HFF-Myc (cell line): ENCODE measurements at places on chromosomes 3 and 15.

DNA sequence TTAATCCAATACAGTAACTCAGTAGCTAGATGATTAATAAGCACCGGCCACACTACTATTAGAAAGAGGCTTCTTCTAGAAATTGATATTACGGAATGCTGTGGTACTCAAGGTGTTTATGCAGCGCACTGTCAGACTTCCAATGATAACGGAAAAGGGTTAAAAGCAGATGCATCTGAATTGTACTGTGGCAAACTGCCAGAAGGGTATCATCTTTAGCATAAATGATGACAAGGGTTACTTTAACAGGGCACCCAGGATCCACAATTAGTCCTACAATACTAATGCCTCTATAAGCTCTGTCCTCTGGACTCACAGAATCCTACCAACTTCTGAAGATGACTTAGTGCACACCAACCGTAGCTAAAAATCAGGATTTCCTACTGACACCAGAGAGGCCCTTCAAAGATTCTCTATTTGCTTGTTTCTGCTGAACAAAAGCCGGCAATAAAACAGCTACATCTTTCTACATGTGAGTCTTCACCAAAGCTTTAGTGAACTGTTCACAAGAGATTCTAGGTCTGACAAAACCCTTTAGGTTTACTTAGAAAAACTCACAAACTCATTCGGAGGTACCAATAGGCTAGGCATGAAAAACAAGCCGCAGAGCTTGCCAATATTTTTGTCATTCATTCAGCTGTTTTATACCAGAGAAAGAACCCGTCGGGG is 7.1 kb downstream of the SATB1 start:
- DNase-seq = no peak

GRCh38 chr3:170572665-170573253 is 13.1 kb downstream of the SLC7A14 start:
- peak; percentile 65 for DNase-seq

DNA sequence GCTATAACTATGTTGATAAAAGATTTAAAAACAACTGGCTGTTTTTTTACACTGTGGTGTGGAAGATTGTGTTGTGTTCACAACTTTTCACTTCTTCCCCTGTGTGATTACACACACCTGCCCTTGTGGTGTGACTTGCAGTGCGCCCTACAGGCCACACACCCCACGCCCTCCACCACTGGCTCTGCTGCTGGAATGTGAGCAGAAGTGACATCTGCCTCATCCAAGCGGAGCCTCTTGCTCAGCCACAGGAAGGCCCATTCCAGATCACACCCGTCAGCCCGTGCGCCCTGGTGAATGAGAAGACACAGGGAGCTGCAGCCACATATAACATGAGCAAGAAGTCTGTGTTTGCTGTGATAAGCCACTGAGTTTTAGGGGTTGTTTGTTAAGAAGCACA is 7.0 kb downstream of the CCR2 start:
- no peak for DNase-seq

DNA sequence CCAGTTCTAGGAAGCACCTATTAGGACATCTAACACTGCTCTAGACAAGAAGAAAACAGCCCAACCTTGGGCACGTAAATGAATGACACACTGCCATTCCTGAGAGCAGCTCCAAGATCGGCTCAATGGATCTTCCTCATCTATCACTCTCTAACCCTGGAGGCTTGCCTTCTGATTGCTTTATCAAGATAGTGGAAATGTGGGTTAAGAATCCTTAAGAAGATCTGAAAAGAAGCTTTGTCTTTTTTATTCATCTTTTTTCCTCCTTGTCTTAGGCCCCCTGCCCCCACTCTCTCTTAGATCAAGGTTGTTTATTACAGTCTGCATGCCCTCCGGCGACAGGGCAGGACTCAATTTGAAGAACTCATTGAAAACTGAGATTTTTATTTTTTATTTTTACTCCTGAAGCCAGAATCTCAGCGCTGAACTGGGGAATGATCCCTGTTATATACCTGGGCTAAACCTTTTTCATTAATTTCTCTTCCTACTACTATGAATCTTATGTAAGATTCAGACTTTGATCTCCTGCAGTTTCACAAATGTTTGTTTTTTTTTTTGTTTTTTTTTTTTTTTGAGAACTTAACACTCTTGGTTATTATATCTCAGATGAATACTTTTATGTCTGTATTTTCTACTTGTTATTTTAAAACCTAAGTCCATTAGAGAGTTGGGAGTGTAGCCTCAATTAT is 219.5 kb downstream of the SV2B start:
- DNase-seq = no peak

GRCh38 chr3:189573004-189573403 is 58.2 kb upstream of the TP63 start:
- DNase-seq = no peak

- no peak for DNase-seq
Measured at GRCh38 chr3:138862924-138863775, 28.4 kb upstream of the PIK3CB start.

DNA sequence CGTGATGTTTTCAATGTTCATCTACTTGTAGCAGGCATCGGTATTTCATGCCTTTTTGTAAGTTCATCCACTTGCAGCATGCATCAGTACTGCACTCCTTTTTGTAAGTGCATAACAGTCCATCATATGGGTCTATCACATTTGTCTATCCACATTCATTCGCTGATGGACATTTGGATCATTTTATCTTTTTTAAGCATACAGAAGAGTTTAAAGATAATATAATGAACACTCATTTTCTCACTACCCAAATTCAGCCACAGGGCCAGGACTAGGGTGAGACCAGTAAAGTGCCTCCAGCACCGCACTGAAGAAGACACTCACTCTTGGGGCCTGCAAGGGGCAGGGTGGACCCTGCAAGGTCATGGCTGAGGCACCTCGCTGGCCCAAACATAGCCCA is 309.6 kb downstream of the UACA start:
- no peak for DNase-seq

GRCh38 chr15:25930931-25931330 is 67.8 kb upstream of the ATP10A start:
- DNase-seq = no peak

DNA sequence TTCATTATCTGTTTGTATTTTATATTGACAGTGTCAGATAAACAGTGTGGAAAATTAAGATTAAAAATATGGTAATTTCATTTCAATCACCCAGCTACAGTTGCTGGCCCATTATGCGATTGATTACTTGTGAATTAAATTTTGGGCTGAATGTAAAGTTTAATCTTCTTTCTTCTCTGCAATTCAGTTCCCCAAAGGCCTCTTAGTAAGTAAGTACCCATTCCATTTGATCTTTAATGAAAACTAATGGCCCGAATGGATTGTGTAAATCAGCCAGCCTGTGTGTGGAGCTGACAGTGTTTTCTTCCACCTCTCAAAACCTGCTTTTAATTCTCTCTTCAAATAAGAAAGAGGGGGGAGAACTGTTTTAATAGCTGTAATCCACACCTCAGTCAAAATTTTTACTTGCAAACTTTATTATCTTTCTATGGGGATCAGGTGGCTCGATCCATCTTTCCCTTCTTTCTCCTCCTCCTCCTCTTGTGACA is 307.1 kb downstream of the IL20RB start:
- DNase-seq = no peak

DNA sequence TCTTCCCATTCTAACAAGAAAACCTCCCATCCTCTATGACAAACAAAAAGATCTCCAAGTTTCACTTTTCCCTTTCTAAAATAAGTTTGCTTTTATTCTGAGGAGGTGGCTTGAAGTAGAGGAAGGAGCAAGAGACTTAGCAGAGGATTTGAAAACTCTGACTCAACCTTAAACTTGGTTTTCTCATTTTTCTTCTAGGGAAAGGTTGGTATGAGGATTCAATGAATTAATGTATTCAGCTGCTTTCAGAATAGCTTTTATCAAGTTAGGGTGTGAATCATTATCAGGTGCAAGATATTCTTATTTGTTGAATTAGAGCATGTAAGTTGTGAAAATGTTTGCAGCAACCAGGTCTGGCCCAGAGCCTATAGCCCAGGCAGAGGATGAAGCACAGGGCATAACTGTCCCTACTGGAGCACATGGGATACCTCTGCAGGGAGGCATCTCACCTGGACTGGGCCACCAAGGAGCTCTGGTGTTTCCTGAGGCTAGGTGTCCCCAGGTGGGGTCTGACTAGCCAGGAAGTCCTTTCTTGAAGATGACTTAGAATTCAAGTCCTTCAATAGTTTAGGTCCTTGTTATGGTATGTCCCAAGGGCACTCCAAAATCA is 42.3 kb downstream of the SATB1 start:
- DNase-seq = no peak

- DNase-seq = peak; percentile 64
Measured at GRCh38 chr3:194537732-194538247, 51.0 kb upstream of the ATP13A3 start.

GRCh38 chr3:186217820-186218164 is 108.9 kb upstream of the ETV5 start:
- no peak for DNase-seq

DNA sequence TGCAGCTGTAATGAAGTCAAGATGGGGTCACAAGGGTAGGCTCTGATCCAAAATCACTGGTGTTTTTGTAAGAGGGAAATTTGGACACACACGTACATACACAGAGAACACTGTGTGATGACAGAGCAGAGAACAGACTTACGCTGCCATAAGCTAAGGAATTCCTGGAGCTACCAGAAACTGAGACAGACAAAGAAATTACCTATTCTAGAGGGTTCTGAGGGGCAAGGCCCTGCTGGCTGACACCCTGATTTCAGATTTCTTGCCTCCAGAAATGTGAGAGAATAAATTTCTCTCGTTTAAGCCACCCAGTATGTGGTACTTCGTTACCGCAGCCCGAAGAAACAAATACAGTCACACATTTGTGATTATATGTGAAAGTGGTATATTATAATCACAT is 24.8 kb downstream of the CBLB start:
- DNase-seq = no peak

- no peak for DNase-seq
Measured at GRCh38 chr3:175070946-175071345, 211.8 kb downstream of the NAALADL2 start.

GRCh38 chr3:61927332-61927731 is 366.0 kb downstream of the PTPRG start:
- peak; percentile 94 for DNase-seq

DNA sequence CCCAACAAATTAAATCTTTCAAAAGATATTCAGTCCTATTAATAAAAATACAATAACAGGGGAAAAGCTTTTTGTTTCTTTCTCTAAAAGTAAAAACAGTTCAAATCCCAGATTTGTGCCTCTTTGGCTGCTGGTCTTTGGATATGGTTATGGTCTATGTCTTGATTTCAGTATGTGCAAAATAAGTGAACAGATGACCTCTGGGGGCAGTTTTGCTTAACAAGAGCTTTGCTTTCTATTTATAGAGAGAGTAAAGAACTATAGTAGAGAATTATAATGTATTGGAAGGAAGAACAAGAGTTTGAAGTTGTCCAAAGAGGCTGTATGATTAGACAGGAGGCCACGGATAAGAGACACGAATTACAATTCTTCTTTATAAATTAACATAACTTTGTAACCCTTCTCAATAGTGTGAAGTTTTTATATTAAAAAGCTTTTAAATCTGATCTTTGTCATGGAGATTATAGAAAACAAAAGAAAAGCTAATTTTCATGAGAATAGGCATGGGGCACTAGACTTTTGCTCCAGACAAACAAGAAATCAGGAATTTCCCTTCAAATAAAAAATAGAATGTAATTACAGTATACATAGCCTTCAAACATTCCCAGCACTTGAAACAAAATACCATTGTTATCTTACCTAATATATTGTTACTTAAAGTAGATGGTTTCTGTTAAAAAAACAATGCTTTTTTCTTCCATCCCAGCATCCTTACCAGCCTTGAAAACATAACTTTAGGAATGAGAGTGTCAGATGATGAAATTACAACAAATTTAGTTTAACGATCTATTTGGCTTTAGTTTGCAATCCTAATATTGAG is 432.7 kb upstream of the ARHGEF26 start:
- DNase-seq = no peak

DNA sequence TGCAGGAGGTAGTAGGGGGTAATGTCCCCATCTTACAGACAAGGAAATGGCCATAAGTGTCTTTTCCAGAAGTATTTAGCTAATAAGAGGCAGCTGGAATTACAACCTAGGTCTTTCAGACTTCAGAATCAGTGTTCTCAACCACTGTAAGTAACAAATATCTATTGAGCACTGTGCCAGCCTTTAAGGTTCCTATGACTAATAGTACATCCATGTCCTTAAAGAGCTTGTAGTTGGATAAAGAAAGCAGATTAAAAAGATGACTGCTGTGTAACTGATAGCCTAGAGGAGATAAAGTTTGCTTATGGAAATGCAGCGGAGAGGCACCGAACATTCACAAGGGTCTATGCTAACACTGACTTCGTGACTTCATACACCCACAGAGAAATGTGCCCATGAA is 136.0 kb downstream of the KCNMB2 start:
- no peak for DNase-seq

- no peak for DNase-seq
Measured at GRCh38 chr15:58241872-58242271, 103.7 kb downstream of the AQP9 start.

- DNase-seq = no peak
Measured at GRCh38 chr3:179093807-179094206, 22.2 kb upstream of the ZMAT3 start.

- no peak for DNase-seq
Measured at GRCh38 chr3:26637698-26638097, 15.1 kb downstream of the LRRC3B start.

DNA sequence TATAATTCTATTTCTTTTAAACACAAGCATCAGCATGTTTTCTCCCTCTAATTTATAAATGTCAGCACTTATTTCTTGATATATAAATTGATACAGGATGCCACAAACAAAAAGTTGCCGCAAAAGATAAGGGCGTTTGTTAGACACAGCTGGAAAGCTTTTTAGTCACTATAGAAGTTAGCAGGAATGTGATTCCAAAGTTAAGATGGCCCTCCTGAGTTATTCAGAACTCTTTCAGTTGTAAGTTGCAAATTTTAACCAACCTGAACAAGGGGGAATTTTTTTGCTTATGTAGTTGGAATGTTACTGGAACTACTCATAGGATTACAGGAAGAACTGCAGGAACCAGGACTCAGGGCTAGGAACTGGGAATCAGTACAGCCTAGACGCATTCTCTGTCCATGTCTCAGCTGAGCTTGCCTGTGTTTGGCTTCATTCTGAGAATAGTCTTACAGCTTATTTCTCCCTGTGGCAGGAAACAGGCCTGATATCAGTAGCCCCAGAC is 166.3 kb downstream of the VGLL4 start:
- no peak for DNase-seq

- no peak for DNase-seq
Measured at GRCh38 chr15:89205991-89206585, 15.3 kb downstream of the RLBP1 start.

- DNase-seq = no peak
Measured at GRCh38 chr15:101675015-101675414, 22.8 kb upstream of the TM2D3 start.
